ENCODE measurements at places on chromosomes 16 and 17.
A peak's percentile ranks its signal among the peaks of the same experiment; 100 is the strongest.

- DNase-seq: no peak
Observed at GRCh38 chr17:50311112-50311460, 34.8 kb upstream of the XYLT2 start.

DNA sequence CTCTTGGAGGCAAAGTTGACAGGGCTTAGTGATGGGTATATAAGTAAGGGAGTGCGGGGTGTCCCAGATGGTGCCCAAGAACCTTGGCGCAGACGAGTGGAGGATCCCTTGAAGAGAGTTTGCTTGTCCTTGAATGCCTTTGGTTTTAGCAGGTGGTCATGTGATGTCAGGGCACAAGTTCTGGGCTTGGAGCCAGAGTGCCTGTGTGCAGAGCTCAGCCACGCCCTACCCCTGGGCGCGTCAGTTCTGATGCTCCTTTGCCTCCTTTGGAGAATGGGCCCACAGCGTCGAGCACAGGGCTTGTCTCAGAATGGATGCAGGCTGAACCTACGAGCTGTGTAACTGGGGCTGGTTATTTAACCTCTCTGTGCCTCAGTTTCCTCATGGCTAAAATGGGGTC is 412.2 kb upstream of the EEF2KMT start:
- DNase-seq: no peak

DNA sequence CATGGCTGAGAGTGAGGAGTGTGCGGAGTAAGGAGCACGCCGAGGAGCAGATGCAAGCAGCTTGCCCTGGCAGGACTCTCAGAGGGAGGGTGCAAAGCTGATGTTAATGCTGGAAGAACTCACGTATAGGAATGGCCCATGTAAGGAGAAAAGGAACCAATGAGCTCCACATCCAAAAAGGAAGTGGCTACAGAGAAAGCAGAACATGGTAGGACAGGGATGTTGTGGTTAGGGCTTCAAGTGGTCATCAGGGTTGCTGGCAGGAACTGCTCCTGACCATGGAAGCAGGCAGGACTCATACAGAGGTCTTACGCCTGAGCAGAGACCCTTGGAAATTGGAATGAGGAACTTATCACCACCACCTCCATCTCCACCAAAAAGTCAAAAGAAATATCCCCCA is 5.2 kb downstream of the MYO1D start:
- DNase-seq: no peak

GRCh38 chr17:68701046-68701445 is 99.9 kb upstream of the FAM20A start:
- DNase-seq: no peak

GRCh38 chr17:14935845-14936485 is 329.2 kb downstream of the PMP22 start:
- no peak for DNase-seq

DNA sequence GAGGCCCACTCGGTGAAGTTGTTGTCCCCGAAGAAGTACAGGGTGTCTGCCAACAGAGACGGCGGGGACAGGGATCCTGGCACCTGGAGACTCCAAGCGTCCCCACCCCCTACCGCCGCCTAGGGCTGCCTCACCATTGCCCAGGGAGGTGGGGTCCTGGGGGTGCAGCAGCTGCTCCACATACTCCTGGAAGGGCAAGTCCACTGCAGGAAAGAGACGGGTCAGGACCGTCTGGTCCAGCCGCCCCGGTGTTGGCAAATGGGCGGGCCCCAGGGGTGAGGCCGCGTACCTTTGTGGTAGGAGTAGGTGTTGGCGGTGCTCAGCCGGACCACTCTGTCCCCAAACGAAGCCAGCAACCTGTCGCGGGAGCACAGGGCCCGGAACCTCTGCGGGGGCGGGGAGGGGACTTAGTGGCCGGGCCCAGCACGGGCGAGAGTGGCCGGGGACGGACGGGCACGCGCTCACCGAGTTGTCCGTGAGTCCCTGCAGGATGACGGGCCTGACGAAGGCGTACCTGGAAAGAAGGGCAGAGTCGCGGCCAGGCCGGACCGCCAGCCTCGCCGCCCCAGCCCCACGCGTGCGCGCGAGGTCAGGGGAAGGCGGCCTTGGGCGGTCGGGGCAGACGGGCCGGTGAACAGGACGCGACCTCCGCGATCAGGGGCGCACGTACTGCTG is 601 bp downstream of the JMJD8 start:
- DNase-seq: no peak

- DNase-seq: no peak
Observed at GRCh38 chr17:7515911-7516610, 31.9 kb downstream of the POLR2A start.

GRCh38 chr17:1174263-1174880 is 5.4 kb downstream of the ABR start:
- DNase-seq: no peak

- no peak for DNase-seq
Observed at GRCh38 chr16:23754594-23755483, at the start of gene CHP2. TSS of gene CHP2 (plus strand) at chr16:23755026. CDS start at chr16:23755050, 24 bp downstream.

GRCh38 chr16:13680021-13680889 is 239.7 kb upstream of the ERCC4 start:
- no peak for DNase-seq

GRCh38 chr16:8108991-8109509 is 481.3 kb downstream of the TMEM114 start:
- DNase-seq: no peak

GRCh38 chr17:75826561-75827307 is 17.5 kb downstream of the UNC13D start:
- no peak for DNase-seq

DNA sequence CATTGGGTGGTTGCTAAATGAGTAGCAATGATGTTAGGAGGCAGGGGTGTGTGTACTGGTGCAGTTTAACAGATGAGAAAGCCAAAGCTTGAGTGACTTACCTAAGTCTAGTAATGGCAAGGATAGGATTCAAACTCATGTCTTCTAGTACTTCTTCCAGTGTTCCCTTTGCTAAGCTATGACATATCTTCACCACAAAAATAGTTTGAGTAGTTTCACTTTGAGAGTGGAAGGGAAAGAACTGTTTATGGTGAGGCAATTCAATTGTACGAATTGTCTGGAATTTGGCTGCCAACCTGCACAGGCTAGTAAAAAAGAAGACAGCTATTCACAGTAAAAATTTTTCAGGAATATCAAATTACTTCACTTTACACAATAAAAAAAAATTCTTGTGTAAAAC is 138.0 kb downstream of the NLK start:
- DNase-seq: peak; percentile 56

DNA sequence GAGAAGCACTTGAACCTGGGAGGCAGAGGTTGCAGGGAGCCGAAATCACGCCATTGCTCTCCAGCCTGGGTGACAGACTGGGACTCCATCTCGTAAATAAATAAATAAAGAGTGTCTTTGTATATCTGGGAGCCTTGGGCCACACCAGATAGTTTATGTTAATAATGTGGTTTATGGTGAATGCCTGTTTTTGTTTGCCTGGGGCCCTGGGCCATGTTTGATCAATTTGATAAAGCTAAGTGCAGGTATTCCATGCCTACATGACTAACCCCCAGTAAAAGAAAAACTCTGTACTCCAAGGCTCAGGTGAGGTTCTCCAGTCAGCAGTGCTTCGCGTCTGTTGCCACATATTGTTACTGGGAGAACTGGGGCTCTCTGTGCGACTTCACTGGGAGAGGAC is 15.1 kb downstream of the SCIMP start:
- no peak for DNase-seq

DNA sequence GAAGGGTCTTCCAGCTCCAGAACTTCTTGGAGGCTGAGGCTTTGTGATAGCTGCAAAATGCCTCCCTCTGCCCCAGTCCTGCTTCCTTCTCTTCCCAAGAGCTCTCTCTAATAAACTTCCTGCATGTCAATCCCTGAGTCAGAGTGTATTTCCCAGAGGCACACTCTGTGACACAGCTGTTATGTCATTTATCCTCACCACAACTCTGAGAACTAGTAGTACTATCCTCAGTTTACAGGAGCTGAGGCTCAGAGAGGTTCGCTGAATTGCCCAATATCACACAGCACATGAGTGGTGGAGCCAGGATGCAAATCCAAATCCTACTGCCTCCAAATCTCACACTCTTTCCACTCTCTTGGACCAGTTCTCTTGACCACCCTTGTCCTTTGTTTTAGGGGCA is 20.0 kb downstream of the UNC45B start:
- DNase-seq: peak; percentile 19

DNA sequence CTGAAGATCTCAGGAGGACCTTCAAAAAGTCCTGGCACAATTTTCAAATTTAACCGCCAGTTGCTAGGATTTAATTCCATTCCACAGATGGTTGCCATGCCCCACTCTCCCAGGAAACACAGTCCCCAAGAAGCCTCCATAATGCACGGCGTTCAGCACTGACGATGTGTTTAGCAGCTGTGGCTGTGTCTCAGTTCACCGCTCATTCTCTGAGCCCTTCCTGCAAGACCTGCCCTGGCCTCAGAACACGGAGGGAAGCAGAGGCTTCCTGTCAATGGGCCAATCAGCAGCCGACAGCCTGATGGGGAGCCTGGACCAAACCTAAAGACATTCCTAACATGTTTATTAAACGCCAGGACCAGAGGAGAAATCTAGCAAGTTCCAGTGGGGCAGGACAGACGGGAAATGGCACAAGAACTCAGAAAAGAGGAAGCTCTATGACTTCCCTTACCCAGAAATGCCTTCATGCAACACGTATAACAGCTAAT is 4.9 kb downstream of the MYLK3 start:
- peak; percentile 63 for DNase-seq

GRCh38 chr17:29089601-29090044 is 46.7 kb downstream of the PIPOX start:
- no peak for DNase-seq

GRCh38 chr17:53543472-53543871 is 279.3 kb upstream of the KIF2B start:
- DNase-seq: no peak

- no peak for DNase-seq
Observed at GRCh38 chr16:69830534-69831211, 68.5 kb downstream of the WWP2 start.

DNA sequence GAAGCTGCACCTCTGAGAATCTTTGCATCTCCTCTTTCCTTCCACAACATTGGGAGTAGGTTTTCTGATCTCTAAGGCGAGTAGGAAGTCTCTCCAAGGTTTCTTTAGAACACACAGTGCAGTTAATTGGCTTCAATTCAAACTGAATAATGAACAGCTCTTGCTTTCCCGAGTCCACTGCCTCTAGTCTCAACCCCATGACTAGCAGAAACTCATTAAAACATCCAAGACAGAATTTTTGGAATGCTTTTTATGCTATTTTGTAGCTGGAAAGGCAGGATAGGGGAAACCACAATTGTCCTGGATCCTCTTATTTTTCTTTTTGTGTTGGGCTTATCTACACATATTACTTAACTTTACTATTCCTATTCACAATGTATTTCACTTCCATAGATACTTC is 206.6 kb downstream of the CDH8 start:
- peak; percentile 58 for DNase-seq

DNA sequence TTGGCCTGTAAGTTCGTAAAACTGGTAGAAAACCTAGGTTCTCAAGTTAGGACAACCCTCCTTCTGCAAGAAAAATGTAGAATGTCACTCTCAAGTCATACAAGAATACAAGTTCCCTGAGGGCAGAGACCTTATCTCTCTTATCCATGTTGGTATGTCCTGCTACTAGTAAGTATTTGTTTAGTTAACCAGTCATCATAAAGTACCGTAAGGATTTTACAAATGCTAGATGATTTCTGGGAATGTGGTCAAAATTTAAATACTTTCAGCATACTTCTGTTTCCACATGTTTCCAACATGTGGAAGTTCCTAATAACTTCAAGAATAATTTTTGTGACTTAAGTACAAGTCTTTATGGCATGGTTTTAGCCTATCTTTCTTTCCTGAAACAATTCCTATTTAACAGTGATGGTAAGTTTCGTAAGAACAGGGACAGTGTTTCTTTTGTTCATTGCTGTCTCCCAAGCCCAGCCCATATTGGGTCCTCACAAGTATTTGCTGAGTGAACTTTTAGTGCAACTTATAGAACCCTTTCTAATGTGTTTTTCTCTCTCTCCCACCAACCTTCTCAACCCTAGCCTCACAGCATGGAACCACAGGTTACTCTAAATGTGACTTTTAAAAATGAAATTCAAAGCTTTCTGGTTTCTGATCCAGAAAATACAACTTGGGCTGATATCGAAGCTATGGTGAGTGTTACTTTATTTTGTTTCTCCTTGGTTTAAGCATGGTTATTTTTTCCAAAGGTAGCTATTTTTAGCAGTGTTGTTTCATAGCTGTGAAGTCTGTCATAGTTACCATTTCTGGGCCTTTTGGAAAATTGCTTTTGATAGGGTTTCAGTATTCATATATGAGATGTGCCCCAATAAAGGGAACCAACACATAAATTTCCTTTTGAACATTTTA is 4.5 kb downstream of the NBR1 start:
- DNase-seq: peak; percentile 93

- DNase-seq: no peak
Observed at GRCh38 chr17:27362909-27363308, 69.0 kb downstream of the WSB1 start.

GRCh38 chr17:45145035-45145389 is 3.3 kb upstream of the HEXIM1 start:
- no peak for DNase-seq

DNA sequence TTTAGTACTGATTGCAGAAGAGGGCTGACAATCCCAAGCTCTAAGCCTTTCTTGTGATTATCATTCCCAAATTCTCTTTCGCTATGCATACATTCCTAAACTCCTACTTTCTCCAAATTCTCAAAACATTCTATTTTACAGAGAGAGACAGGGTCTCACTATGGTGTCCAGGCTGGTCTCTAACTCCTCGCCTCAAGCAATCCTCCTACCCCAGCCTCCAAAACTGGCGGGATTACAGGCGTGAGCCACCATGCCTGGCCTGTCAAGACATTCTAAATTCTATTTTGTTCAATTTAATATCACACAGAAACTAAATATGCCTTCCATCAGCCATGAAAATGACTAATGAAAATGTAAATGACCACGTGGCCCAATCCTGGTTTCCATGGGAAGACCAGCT is 39.8 kb downstream of the ANKRD11 start:
- no peak for DNase-seq

GRCh38 chr16:12411516-12411915 is 392.2 kb downstream of the CPPED1 start:
- no peak for DNase-seq

GRCh38 chr16:13083681-13084080 is 182.3 kb downstream of the SHISA9 start:
- DNase-seq: no peak

- DNase-seq: no peak
Observed at GRCh38 chr16:77571115-77571862, 136.5 kb upstream of the ADAMTS18 start.

DNA sequence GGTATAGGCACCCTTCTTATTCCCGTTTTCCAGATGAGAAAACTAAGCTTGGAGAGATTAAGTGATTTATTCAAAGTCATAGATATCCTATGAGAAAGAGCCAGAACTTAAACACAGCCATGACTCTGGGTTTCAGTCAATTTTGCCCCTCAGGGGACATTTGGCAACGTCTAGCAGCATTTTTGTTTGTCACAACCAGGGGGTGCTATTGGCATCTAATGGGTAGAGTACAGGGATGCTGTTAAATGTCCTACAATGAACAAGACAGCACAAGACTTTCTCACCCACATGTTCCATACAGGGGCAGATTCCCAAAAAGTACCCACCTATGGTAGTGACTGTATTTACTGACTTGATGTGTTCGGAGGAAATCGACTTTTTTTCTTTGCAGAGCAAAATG is 4.8 kb upstream of the SHISA9 start:
- peak; percentile 48 for DNase-seq

Data from AG10803 (cell line).